ENCODE measurements at places on chromosomes 2 and 18. TPM values are rescaled to one million over a fixed set of nuclear protein-coding genes. Genes with fewer than 3 reads are reported as not detected.

DNA sequence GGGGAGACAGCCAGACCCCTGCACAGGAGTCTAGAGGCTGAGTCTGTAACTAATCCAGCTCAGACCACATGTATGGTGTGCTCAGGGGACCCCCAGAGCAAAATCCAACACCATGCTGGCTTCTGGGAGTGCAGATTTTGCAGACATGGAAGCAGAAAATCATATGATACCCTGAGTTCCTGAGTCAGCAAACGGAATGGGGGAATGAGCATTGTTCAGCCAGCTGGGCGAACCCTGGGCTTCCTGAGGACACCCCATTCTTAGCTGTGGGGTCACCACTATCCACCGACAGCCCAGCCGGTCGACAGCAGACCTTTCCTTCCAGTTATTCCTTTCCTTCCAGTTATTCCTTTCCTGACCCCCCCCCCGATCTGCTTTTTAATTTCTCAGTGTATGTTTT is 322.9 kb downstream of the GBX2 start:
- DNase-seq: no peak

DNA sequence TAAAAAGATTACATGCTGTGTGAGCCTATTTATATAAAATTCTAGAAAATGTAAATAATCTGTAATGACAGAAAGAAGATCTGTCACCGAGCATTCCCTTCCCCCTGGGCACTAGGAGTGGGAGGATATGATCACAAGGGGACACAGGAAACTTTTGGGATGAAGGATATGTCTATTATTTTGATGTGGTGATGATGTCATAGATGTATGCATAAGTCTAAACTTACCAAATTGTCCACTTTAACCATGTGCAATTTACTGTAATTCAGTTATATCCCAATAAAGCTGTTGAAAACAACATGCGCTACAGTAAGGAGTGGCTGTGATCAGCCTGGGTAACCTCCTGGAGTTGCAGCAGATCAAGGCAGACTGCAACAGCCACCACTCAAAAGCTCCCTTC is 148.9 kb downstream of the ZBTB7C start:
- no peak for DNase-seq

- DNase-seq: no peak
Measured at GRCh38 chr2:169849710-169850109, 22.5 kb downstream of the UBR3 start.

GRCh38 chr2:26704441-26704977 is 12.0 kb downstream of the KCNK3 start:
- no peak for DNase-seq

DNA sequence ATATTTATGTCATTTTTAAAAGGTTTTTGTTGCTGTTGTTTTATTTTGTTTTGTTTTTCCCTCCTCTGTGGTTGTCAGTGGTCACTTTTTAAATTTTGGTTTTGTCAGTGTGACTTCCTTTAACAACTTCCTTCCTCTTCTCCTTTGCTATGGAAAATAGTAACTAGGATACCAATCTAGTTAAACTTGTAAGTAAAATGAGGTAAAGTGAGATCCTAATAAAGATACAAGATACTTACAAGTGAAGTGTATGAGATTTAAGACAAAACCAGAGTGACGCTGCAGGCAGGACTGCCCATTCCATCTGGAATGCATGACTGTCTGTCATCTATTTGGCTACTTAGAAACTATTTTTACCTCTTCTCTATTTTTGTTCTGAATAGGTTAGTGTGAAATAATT is 30.6 kb upstream of the CREB1 start:
- no peak for DNase-seq

DNA sequence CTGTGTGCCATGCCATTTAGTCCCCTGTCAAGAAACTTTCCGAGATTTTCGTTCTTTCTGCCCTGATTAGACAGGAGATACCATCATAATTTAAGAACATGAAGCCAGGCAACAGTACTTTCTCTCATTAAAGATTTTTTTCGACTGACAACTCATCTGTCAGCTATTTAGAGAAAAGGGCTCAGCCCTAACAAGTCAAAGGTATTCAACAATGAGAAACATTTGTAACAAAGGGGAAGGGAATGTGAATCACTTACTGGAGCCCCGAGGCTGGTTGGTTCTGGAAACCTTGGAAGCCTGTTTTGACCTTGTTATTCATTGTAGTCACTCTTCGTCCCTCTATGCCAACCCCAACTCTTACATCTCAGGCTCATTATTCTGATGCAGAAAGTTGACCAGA is 199.4 kb downstream of the SPP2 start:
- DNase-seq: no peak

DNA sequence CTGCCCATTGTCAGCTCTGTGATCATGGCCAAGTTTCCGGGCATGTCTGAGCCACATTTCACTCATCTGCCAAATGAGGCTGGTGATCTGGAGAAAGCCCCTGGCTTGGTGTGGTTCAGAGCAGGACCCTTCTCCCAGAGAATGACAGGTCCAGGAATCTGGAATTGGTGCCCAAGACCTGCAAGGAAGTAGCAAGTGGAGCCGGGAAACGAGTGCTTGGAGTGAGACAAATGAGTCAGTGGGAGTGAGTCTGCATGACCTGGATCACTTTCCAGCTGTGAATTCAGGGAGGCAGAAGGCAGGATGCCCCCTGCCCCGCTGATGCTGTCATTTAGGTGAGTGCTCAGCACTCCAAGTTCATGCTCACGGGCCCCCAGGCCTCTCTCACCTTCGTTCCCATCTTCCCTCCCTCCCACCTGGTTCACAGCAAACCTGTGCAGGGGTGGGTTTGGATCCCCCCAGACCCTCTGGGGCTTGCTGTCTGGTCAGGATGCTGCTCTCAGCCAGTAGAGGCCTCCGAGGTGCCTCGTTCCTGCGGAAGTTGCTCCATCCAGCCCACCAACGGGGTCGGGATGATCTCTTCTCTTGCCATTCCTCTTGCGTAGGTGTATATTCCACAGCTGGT is 104.4 kb downstream of the INHBB start:
- DNase-seq: no peak

DNA sequence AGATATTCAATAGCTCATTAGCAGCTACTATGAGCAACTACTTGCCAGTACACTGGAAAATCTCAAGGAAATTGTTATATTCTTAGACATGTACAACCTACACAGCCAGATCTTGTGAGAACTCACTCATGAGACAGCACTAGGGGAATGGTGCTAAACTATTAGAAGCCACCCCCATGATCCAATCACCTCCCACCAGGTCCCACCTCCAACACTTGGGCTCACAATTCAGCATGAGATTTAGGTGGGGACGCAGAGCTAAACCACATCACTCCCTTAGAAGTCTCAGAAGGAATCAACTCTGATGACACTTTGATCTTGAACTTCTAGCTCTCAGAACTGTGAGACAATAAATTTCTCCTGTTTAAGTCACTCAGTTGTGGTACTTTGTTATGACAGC is 418.3 kb upstream of the SPHKAP start:
- no peak for DNase-seq

DNA sequence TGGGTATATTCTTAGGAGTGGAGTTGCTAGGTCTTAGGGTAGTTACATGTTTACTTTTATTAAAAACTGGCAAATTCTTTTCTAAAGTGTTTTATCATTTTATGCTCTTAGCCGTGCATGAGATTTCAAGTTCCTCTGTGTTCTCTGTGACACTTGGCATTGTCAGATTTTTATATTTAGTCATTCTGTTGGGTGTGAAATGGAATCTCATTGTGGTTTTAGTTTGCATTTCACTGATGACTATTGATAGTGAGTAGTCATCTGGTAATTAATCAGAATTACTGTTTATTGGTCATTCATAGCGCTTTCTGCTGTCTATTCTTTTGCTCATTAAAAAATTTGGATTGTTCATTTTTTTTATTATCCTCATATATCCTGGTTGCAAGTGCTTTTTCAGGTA is 34.1 kb downstream of the RAB3GAP1 start:
- DNase-seq: no peak

DNA sequence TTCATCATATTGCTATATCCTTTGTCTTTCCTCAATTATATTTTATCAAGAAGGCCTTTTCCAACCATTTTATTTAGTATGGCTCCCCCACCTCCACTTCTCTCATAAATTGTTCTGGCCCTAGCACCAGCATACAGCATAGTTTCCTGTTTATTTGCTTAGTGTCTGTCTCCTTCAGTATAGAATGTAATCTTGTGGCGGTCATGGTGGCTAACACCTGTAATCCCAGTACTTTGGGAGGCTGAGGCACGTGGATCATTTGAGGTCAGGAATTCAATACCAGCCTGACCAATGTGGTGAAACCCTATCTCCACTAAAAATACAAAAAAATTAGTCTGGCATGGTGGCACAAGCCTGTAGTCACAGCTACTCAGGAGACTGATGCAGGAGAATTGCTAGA is 39.6 kb upstream of the CLASP1 start:
- DNase-seq: no peak

GRCh38 chr18:13809531-13810255 is 14.3 kb upstream of the MC5R start:
- no peak for DNase-seq

- no peak for DNase-seq
Measured at GRCh38 chr2:127672341-127673224, 2.7 kb downstream of the LIMS2 start.

- DNase-seq: no peak
Measured at GRCh38 chr18:37368110-37368954, 197.3 kb downstream of the CELF4 start.

- DNase-seq: no peak
Measured at GRCh38 chr2:237791977-237792727, 6.4 kb upstream of the RBM44 start.

DNA sequence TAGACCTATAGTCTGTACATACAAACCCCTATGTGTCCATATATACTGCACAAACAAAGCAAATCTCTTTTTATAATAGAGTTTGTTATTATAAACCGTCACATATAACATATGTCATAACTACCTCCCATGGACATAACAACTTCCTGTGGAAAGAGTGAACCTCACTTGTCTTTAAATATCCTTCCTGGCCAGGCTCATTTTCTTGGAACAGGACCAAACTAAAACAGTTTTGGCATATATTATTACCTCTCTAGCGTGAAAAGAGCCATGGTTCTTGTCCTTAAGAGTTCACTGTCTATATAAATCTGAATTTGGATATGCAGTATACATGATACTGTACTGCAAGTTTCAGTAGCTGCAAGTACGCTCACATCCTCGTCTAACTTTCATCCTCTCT is 28.3 kb upstream of the DNAJC27 start:
- no peak for DNase-seq

GRCh38 chr2:165594231-165594934 is 124.9 kb downstream of the CSRNP3 start:
- DNase-seq: peak; percentile 20

GRCh38 chr2:127048618-127048935 is 58.4 kb downstream of the BIN1 start:
- no peak for DNase-seq

- DNase-seq: no peak
Measured at GRCh38 chr2:238183821-238184220, 19.7 kb downstream of the ILKAP start.

DNA sequence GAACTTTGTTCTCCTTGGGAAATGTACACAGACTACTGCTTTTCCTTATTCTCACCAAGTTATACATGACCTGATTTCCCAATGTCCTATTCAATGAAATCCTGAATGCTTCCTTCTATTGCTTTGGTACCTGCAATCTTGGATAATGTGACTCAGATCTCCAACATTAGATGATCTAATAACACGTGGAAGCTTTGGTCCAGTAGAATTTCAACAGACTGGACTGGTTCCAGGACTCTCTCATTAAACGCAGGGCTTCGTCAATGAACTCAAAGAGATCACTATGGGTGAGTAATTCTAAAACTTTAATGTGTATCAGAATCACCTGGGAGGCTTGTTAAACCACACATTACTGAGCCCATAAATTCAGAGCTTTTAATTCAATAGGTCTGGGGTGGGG is 413.6 kb upstream of the KCNH7 start:
- no peak for DNase-seq

GRCh38 chr2:73730810-73731209 is 6.3 kb downstream of the TPRKB start:
- DNase-seq: no peak

- DNase-seq: no peak
Measured at GRCh38 chr2:1972011-1972410, 227.7 kb upstream of the PXDN start.

- no peak for DNase-seq
Measured at GRCh38 chr2:230916218-230916617, 8.8 kb downstream of the GPR55 start.

DNA sequence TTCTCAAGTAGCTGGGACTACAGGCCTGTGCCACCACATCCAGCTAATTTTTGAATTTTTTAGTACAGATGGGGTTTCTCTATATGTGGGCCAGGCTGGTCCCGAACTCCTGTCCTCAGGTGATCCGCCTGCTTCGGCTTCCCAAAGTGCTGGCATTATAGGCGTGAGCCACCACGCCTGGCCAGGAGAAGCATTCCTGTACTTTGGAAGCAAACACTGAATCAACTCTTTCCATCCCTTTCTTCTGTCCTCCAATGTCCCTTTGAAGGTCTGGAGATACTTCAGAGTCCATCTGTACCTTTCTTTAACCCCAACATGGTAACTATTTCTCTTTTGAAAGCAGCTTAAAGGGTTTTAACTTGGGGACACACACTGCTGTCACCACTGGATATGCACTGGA is 23.6 kb upstream of the MAP4K4 start:
- DNase-seq: no peak

DNA sequence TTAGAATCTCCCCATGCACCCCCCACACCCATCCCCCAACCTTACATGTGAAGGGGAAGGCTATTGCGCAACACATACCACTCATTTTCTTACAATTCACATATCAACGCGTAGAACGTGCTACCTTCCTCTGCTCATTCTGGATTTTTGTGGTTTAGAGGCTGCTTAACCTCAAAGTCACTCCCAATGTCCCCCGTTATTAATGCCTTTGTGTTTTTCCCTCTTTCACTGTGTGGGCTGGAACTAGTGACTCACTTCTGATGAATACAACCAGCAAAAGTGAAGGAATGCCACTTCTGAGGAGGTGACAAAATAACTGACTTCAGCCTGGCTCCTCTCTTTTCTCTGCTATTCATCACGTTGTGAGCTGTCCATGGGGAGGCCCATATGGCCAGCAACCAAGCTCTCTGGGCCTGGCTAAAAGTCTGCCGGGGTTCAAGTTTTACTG is 342.5 kb upstream of the NXPH2 start:
- no peak for DNase-seq

DNA sequence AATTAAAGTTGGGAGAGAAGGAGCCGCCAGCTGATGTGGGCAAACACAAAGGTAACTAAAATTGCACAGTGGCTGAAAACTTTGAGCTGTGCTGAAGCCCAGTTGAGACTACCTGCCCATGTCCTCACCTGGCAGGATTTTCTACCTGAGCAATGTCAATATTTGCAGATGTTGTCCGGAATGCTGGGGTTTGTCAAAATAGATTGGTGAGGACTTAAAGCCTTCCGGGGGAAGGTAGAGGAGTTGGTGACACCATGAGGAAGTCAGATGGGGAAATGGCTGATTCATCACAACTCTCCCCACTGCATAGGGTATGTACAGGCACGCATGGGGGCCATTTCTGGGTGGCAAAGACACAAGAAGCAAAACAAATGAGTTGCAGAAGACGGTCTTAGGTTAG is 114.9 kb downstream of the ALK start:
- DNase-seq: no peak

Gene SLC16A14
- 0.26 TPM for polyA plus RNA-seq

Gene ABCB11
- not detected for polyA plus RNA-seq

Gene STON1
- polyA plus RNA-seq: 0.94 TPM

Gene SCYGR4
- polyA plus RNA-seq: not detected

Gene CNDP2
- polyA plus RNA-seq: 121 TPM

Gene SERPINB4
- not detected for polyA plus RNA-seq

Gene ASB18
- polyA plus RNA-seq: not detected

Gene GALNT14
- 1.4 TPM for polyA plus RNA-seq

Gene CETN1
- polyA plus RNA-seq: not detected

Gene LDAH
- polyA plus RNA-seq: 7.8 TPM

Gene IL1B
- 3.6 TPM for polyA plus RNA-seq

Gene CHRNG
- not detected for polyA plus RNA-seq

Gene CROCC2
- not detected for polyA plus RNA-seq

Gene CYTIP
- polyA plus RNA-seq: 73.0 TPM
